ENCODE measurements at places on chromosomes 11 and 22.

DNA sequence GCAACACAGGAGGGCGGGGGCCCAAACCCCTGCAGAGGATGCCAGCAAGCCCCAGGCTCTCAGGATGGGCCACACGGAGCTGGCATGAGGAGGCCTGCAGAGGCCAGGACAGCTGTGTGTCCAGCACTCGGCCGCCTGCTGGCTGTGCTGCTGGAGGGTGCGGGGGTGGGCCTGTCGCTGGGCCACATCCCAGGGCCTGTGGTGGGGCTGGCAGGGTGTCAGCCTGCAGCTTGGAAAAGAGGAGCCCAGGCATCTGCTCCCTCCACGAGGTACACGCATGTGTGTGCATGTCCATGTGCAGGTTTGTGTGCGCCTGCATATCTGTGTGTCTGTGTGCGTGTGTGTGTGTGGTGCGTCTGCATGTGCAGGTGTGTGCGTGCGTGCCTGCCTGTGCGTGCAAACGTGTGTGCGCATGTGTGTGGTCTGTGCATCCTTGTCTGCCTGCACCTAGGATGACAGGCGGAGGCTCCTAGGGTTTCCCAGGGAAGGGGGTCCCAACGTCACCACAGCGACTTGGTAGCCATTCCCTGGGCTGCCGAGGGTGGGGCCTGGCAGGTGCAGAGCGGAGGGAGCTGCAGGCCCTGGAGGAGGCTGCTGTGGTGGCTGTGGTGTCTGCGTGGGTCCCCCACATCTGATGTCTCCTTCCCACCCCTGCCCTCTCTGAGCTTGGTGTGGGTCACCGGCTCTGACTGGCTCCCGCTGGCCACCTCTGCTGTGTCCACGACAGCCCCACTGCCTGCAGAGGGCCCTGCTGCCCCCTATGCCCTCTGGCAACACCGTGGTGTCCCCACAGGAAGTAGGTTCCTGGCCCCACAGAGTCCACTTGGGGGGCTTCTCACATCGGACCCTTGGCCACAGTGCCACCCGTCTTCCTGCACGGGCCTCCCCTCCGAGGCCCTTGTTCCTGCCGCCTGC lies 17.1 kb downstream of the BRSK2 start:
- DNase-seq, result no peak

- DNase-seq, result peak; percentile 59
Observed at GRCh38 chr22:36562261-36562835, 33.4 kb upstream of the EIF3D start.

- DNase-seq, result peak; percentile 22
Observed at GRCh38 chr11:131279654-131280384, 90.6 kb upstream of the NTM start.

- peak; percentile 65 for DNase-seq
Observed at GRCh38 chr11:94815705-94816344, 47.7 kb downstream of the AMOTL1 start.

- no peak for DNase-seq
Observed at GRCh38 chr11:5092821-5093585, 23.6 kb downstream of the OR52E1 start.

DNA sequence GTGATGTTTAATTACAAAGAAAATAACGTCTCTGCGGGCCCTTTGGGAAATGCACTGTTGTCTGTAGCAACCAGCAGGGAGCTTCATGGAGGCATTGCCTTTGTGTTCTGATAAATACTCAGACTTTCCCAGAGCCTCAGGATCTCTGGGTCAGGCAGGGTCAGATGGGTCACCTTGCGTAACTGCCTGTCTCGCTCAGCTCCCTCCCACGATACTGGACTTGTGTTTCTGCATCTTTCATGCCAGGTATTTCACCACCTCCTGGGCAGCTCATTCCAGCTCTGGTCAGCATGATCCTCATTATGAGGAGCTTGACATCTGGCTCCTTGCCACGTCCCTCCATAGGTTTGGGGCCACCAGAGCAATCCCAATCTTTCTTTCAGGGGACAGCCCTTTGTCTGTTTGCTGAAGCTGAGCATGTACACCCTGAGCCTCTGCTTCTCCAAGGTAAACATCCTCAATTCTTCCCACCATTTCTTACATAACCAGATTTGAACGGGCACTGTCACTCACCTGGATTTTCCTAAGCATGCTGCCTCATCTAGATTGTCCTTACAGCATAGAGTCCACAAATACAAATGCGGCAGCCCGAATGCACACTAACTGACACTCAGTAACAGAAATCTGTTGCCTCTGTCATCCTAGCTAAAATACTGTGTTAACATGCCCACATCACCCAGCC lies 162.3 kb downstream of the LARGE1 start:
- DNase-seq, result no peak

- DNase-seq, result no peak
Observed at GRCh38 chr11:63551889-63552266, 11.3 kb downstream of the PLAAT2 start.
